ENCODE measurements at places on chromosomes 3 and 15.

GRCh38 chr15:45777781-45778180 lies 143.0 kb downstream of the SQOR start:
- no peak for DNase-seq

DNA sequence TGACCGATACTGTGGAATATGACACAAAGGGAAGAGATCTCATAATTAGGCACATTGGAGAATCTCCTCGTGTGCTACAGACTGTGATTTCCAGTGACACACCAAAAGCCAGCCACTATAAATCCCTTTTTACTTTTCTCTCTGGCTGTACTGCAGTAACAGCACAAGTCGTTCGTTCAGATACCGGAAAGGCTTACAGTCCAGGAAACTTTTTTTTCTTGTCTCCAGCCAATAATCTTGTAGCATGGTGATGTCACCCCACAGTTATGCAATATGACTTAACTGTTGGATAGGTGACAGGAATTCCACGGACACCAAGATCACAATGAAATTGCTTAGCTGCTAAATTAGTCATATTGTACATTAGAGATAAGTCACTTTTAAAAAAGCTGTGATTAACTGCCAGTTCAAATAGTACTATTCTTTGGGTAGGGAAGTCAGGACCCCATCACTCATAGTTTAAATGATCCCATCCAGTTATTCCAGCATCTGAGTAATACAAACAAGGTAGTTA lies 36.3 kb upstream of the TSC22D2 start:
- DNase-seq = no peak

DNA sequence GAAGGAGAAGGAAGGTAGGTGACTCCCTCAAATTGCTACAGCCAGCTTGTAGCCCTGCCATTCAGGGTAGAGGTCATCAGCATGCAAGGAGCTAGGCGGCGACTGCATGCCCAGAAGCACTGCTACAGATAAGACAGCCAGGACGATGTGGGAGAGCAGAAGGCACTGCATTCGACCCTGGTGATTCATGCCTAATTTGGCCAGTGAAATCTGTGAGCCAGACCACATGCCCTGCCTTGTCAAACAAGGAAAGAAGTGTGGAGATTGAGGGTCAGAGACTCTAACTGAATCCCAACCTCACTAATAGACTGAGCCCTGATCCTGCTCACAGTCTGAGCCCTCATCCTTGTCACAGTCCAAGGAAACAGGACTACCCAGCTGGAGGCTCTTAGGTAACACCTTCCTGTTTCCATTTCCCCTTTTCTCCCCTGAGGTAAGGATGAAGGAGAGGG lies 86.6 kb downstream of the LINGO1 start:
- no peak for DNase-seq

DNA sequence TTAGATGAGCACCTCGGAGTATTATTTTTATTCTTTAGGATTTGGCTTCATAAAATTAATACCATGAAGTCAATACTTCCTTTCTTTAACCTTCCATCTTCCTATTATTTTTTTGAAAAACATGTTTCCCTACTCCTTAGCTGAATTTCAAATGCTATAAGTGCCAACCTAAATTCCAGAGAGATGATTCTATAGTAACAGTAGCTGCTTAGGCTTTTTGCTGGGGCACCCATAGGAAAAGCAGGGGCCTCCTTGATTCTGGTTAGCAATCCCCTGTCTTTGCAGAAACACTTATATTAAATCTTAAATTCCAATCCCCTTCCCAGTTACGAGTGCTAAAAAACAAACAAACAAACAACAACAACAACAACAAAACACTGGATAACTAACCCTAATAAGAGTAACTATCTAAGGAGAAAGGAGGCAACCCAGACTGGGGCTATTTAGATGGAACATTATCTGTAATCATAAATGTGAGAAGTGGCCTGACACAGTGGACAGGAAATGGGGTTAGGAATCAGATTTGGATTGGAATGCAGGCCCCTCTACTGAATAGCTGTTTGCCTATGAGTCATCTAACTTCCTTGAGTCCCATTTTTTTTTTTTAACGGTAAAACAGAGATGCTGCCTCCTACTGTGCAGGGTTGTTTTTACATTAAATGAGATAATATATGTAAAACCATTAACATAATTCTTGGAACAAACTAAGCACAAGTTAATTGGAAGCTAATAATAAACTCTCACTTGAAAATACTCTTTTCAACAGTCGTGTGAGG lies 148.1 kb downstream of the WDR72 start:
- no peak for DNase-seq
